ENCODE measurements at places on chromosomes 5 and 9.

DNA sequence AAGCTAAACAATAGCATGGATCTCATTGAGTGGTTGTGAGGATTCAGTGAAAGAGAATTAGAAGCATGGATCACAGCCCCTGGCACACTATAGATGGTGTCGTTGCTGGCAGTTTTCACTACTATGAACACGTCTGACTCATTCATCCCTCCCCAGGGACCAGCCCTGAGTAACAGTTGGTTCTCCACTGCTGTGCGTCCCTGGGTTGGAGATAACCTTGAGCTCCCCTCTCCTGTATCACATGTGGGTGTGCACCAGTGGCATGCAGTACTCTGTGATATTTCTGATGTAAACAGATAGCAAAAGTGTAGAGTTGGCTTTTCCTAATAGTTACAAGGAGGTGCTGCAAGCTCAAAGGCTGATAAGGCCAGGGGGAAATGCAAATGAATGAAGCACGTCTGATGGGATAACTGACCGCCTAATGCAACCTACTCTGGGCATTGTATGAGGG, 8.8 kb upstream of the LCP2 start:
- peak; percentile 17 for DNase-seq

GRCh38 chr5:97297063-97297703, 114.1 kb upstream of the RIOK2 start:
- peak; percentile 26 for DNase-seq

- no peak for DNase-seq
These were observed 64.6 kb downstream of the CAST start for GRCh38 chr5:96726802-96727201.

- no peak for DNase-seq
These were observed 185.5 kb downstream of the KDM4C start for GRCh38 chr9:6943293-6943692.

DNA sequence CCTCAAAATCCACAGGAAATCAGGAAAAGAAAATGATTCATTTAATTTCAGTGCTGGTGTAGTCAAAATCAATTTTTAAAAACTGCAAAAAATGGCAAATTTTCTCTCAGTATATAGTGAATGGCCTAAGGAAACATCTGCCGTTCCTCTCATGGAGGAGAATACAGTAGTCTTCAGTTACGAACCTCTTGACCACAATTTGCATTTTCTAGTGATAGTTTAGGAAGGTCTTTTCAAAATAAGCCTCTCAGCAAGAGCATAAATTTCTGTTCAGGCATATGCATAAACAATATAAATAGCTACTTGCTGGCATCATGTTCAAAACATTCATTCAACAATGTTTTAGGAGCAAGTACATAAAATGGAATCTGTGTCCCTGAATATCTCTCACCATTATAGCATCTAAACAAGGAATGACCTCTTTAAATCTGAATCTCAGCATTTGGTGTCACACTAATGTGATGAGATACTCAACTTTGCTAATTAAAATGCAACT, 33.5 kb downstream of the HAPLN1 start:
- DNase-seq: no peak

DNA sequence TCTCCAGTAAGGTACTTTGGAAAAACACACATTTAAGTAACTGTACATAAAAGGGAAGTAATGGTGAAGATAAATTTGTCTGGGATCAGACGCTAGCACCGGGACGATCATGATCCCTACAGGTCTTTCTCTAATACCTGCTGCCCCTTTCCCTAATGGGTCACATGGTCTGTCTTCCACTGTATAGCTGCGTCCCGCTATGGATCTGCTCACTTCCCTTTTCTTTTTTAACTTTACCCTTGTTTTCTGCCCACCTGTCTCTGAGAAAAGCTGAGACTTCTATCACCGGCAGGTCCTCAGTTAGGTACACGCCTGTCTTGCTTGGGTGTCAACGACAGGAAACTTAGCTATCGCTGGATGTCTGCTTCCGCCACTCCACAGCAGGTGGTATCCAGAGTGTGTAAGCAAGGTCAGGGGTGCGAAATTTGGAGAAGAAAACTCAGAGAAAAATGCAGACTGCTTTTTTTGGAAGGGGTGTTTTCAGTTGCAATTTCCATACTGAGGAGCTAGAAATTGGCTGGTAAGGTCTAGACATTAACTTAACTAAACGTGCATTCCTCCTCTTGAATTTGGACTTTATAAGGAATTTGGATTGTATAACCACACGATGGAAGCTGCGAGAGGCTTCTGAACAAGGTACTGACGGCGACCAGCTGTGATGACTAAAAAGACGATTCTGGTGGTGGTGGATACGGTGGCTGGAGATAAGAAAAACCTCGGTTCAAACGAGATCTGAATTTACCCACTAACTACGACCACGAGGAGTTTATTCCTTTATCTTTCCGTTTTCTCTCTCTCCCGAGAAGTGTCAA, 1.1 kb upstream of the ICE1 start:
- DNase-seq: no peak

DNA sequence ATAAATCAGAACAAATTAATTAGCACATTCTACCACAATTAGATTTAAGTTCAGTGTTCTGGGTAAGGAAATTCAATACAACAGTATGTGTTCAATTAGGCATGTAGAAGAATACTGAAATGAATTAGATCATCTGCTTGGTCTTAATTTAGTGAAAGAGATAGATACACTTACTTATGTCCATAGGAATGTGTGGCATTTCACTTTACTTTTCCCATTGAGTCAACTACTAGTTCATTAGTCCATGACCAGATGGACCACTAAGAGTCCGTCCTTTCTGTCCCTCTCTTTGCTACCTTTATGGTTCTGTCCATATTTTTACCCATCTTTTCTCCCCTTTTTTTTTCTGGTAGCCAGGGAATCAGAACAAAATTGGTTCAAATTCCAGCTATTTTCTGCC, 276.9 kb downstream of the OSTF1 start:
- no peak for DNase-seq

DNA sequence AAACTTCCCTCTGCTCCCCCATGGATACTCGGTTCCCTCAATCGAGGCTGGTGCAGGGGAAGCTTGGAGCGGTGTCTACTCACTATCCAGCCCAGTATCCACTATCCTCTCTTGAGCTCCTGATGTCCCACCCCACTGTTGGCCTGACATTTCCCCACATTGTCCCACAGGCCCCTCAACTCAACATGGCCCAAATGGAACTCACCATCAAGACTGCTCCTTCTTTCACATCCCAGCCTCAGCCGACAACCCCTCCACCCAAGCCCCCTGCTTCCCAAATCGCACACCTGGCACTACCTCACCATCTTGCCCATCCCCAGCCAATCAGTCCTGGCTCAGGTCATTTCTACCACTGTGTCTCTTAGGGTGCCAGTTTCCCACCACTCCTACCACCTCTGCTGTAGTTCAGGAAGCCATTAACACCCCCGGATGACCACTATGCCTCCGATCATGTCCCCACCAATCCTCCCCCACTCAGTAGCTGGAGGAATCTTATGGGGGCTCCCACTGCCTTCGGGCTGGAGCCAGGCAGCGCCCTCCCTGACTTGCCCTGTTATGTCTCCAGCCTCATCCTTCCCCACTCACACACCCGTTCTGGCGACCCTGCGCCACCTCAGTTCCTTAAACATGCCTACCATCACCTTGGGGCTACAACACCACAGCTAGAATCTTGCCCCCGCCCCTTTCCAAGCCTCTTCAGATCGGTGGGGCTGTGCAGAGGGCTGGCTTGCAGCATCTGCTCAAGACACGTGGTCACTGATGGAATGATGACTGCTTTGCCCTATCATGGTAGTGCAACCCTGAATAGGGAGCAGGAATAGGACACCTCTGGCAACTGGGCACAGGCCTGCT, 273.6 kb downstream of the FSTL4 start:
- DNase-seq: no peak

DNA sequence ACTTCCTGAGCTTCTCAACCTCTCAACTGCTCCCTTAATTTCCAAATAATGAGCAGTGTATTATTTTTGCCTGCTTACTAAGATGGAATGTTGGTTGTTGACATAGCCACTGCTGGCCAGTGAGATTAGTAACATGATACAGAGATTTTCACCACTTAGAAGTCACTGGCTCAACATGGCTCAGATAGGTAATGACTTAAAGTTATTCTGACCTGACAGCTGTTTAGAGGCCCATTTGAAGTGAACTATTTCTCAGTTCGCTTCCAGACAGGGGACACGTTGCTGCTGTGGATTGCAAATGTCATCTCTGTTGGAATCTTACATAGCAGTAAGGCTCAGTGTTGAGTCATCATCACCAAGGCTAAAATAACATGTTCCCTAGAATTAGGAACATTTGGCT, 490.2 kb downstream of the TLE4 start:
- no peak for DNase-seq

- peak; percentile 3 for DNase-seq
These were observed 1.7 kb upstream of the CNTRL start for GRCh38 chr9:121073038-121073437.

DNA sequence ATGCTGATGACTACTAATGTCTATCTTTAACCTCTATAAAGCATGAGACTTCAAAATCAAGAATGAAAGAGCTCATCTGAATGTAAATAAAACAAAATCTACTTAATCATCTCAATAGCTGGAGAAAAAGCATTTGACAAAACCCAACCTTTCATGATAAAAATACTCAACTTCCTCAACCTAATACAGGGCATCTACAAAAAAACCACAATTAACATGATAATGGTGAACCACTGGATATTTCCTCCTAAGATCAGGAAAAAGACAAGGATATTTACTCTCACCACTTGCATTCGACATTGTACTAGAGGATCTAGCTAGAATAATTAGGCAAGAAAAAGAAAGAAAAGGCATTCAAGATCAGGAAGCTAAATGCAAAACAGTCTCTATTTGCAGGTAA, 49.3 kb downstream of the FAM169A start:
- DNase-seq: no peak

DNA sequence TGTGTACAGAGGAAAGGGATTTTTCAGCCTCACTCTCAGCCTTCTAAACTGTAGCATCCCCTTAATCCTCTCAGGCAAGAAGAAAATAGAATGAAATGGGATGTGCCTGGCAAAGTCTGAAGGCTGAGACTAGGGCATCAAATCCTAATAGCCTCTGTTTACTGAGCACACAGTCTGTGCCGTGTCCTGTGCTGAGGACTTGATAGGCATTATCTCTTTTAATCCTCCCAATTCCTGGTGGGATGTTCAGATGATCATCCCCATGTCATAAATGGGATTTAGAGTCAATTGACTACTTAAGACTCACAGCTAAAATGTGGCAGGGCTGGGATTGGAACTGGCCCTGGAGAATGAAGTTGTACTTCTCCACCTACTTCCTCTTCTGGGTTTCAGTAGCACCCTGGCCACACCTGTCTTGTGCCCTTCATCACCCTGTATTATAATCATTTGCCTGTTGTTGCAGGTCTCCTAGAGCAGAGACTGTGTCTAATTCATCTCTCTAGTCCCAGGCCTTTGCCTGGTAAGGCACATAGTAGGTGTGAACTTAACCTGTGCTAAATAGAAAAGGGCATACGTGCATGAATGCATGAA, 81.0 kb downstream of the WWC1 start:
- DNase-seq: no peak

DNA sequence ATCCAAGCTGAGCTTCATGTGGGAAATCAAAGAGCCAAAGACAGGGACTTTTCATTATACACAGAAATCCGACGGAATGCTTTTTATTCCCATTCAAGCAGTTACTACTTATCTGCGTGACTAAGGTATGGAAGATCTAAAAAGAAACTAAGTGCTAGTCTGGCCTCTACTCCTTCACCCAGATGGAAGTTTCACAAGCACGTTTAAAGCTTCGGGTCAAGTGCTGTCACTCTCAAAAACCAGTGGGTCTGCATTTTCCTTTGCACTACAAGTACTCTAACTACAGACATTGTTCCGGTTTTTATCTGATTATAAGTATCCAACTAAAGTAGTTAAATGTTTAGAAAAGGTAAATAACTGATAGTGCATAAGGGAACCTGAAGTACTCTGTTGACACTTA, 13.7 kb upstream of the MTAP start:
- no peak for DNase-seq

DNA sequence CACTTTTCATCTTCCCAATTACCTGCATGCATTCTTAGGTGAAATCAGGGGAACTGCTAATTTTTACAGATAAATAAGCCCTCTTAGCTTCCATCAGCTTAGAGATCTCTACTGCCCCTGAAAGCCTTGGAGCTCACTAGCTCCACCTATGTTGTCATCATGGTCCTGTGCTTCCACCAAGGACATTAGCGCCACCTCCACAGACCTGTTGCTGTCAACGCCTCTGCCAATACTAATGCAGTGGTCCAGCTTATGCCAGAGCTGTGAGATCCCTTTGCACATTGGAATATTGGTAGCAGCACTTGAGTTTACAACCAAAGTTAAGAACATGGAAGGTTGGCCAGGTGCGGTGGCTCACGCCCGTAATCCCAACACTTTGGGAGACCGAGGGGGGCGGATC, 7.7 kb upstream of the SHISAL2B start:
- DNase-seq: no peak

GRCh38 chr5:128121651-128122050, 38.1 kb downstream of the SLC12A2 start:
- no peak for DNase-seq

DNA sequence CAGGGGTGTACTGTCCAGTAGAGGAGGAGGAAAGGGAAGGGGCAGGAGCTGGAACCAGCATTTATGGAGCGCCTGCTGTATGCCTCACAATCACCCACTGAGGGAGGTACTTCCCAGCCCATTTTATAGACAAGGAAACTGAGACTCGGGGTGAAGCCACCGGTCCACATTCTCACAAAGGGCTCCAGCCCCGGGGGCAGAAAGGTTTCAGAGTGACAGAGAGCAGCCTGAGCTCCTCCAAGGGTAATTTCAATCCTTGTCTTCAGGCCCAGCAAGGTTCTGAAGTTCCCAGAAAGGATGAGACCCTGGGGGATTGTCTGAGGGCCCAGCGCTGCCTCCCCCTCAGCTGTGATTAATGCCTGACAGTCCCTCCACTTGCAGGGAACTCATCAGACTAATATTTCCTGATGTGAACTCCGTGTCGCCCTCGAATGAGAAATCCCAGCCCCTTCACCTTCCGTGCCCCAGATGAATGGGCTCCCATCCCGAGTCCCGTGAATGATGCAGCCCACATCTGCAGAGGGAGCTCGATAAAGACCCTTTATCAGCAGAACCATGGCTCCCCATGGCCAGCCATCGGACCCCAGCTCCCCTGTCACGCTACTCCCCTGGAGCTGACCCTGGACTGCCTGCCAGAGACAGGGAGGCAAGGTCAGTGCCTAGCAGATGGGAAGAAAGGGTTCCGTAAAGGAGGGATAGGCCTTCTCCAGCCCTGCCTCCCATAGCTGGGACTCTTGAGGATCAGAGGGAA, 32.1 kb upstream of the MVB12B start:
- no peak for DNase-seq

DNA sequence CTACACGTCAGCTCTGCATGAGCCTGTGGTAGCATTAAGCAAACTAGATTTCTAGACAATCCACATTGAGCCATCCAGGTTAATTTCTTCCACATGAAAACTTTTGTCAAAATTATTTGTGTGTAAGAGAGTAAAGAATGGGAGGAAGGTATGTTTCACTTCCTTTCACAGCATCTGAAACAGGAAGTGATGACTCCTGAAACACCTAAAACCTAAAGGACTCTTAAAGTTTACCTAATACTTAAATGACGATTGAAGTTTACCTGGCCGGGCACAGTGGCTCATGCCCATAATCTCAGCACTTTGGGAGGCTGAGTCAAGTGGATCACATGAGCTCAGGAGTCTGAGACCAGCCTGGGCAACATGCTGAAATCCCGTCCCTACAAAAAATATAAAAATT, 223.8 kb downstream of the CEMIP2 start:
- no peak for DNase-seq
